NCI-H187 (cell line): ENCODE measurements at places on chromosomes 1 and 21.

- no peak for DNase-seq
Observed at GRCh38 chr1:213492161-213493041, 441.4 kb downstream of the RPS6KC1 start.

DNA sequence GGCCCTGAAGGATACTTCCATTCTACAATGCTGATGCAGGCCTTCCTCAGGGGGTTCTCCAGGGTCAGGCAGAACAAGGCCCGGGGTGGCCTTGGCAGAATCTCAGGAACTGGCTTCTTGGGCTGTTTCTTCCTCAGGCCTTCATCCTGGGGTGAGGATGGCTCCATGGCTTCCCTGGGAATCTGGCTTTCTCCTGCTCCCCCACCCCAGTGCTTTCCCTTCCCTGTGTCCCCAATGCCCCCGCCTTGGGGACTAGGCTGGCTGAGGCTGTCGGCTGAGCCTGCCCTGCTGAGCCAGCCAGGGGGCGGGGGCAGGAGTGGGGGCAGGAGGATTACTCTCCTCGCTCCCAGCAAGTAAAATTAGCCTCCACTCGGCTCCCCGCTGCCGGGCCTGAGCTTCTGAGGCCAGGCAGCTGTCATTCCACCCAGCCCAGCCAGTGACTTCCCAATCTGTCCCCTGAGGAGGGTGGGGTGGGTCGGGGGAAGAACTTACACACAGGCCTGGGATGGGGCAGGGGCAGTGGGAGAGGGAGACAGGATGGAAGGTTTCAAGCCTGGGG, at the start of gene CACNA1S:
Gene CACNA1S, minus strand, starts transcription at position 254 of the 559 bp plus-strand sequence. Its CDS starts 87 bp downstream, at position 167.
- no peak for DNase-seq

DNA sequence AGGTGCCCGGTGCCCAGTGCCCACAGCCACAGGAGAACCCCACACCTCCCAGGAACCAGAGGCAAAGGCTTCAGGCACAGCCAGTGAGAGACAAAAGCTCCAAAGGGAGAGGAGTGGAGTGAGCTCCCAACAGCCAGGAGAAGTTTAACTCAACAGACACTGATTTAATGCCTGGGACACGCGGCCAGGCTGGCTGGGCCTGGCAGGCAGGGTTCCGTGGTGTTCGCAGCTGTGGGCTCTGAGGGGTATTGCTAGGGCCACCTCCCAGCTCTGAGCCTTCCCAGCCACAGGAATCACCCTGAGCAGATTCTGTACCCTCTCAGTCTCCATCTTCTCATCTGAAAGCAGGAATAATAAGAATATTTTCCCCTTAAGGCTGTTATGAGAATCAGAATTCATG, 222.5 kb downstream of the NPHP4 start:
- no peak for DNase-seq

GRCh38 chr1:226939438-226940028, 561 bp upstream of the COQ8A start:
- DNase-seq = peak; percentile 56

DNA sequence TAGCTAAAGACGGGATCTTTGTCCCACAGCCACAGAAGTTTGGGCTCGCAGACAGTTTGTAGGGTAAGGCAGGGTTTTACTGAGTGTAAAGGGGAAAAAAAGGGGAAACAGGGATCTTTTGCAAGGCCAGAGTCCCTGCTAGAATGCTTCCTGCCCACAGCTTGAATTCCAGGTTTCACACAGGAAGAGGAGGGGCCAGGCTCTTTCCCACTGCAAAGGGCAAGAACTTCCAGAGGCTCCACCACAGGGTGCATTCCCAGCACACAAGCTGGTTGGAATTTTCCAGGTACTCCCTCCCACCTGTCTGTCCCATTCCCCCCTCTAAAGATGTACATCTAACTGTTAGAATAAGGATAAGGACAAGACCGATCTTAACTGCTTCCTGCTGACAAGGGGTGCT, 1126.9 kb downstream of the KCNT2 start:
- DNase-seq = no peak

DNA sequence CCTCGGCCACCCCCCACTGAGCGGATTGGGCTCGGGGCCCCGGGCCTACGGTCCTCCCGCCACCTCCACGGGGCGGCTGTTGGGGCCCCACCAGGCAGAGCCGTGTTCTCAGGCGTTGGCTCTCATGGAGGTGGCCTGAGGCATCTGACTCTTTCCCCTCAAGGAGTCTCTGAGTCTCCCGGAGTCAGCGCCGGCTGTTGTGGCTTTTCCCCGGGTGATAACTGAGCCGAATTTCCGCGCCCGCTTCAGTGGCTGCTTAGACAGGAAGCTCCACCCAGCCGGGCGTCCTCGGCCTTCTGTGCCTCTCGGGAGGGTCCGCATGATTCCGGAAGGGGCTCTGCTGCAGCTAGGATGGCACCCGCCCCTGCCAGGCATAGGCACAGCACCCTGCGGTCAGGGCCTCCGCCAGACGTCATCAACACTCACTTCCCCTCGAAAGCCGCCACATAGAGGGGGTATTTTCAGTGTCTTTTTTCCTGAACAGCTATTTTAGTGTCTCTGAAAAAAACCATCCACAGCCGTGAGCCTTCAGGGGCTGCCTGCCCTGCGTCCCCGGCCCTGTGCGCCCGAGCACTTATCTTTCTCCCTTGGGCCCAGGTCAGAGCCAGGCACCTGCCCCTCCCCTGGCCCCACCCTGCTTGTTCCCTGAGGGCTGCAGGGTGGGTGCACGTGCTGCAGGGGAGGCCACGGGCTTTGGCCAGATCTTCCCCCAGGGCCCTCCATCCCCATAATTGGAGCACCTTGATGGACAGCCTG, 72.9 kb downstream of the SKI start:
- DNase-seq = no peak

- no peak for DNase-seq
Observed at GRCh38 chr1:220425852-220426251, 102.1 kb upstream of the MARK1 start.
